Activated T-helper 9 cell treated with anti-CD3 and anti-CD28 coated beads, Interleukin-2, amount 50 U/mL, for 16 hours (primary cell): ENCODE measurements at places on chromosomes 5 and 9.

- no peak for DNase-seq
Observed at GRCh38 chr5:36985387-36985786, 108.8 kb downstream of the NIPBL start.

DNA sequence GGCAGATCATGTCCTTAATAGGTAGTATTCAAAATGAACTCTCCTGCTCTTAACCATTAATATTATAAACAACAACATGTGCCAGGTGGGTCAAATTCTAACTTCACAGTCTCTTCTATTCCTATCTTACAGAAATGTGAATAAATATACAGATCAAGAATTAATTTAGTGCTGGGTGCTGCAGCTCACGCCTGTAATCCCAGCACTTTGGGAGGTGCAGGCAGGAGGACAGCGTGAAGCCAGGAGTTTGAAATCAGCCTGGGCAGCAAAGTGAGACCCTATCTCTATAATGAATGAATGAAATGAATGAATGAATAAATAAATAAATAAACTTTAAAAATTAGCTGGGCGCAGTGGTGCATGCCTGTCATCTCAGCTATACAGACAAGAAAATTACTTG is 34.1 kb downstream of the PTCH1 start:
- DNase-seq = no peak

DNA sequence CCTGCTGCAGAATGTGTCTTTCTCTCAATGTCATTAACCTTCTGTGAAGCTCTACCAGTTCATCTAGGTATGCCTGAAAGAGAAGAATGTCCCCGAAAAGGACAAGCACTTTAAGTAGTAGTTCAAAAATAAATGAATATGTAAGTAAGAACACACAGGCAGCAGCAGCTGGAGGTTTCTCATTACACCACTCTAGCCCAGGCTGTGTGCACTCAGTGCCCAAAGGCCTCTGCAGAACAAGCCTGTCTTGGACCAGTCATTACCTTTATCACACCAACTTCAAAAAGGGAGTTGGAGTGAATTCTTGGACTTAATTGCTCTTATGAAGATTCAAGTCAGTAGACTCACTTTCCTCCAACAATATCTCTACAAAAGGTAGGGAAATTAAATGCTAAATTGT is 268.8 kb downstream of the MLLT3 start:
- DNase-seq = no peak

DNA sequence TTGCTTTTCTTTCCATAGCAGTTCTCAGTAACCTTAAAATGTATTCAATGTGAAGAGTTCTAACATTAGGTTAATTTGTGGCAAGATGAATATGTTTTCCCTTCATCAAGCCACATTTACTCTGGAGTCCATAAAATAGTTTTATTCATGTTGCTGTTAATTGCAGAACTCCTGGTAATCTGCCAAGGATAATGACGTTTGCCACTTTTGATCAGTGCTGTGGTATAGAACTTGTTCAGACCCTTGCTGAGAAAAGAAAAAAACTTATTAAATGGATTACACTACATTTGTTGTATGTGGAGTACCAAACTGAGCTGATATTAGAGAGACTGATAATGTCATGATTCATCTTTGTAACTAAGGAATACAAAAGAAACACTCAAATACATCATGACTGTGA is 212.4 kb upstream of the DMAC1 start:
- no peak for DNase-seq

GRCh38 chr5:84285641-84286637 is 98.7 kb downstream of the EDIL3 start:
- no peak for DNase-seq

DNA sequence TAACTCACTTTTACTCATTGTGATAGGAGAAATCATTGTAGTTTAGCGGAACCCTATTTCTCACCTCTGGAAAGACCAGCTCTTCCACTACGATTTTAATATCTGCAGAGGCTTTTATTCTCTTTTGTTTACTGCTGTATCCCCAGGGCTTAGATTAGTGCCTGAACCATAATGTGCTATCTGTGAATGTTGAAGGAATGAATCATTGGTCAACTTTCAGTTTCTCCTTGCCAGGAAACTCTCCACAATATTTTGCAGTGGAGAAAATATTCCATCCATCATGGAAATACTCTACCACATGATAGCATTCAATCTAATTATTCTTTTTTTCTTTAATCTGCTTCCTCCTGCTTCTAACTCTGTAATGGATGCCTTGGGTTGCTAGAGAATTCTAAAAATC is 263.5 kb upstream of the PTPRD start:
- DNase-seq = no peak

DNA sequence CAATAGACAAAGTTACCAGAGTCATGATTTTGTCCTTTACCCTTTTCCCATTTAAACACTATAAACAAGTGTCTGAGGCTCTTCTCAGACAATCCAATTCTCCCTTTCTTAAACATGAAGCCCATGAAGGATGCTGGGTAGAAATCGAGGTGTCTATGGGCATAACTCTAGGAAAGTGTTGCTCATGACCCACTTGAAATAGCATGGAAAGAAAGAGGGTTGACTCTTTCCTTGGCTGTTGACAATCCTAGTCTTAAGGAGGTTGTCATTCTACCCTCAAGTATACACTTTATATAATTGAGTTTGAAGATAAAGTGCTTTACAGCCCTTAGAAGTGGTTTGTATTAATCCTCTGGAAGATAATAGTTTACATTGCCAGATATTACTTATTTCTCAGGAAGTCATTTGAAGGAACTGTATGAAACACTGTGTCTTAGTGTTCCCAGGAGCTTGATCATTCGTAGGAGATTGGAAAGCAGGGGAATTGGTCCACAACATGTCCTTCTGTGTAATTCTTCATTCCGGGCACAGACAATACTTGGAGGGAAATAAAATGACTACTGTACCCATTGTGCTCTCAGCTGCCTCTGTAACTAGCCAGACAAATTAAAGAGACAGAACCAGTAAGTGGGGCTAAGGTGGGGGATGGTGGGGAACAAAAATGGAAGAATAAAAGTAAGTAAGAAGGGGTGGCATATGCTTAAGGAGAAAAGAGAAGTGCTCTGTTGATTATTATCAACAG is 1078.3 kb upstream of the DMAC1 start:
- no peak for DNase-seq

- no peak for DNase-seq
Observed at GRCh38 chr5:139684350-139684880, 36.3 kb downstream of the CXXC5 start.

DNA sequence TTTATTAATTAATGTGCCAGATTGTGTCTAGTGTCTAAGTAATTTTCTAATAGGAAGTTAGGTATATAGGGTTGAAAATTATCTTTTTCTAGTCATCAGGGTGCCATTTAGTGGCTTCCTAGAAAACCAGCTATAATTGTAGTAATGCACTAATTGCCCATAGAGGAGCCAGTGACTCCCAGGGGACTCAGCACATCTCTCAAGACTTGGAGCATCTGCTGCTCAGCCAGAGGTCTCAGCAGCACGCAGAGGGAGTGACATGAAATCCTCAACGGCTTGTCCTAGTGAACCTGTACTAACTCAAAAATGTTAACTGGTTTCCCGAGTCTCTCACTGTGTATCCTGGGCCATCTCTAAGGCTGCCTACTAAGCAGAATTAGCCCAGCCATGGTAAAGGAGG is 78.2 kb upstream of the MAN2A1 start:
- DNase-seq = no peak

DNA sequence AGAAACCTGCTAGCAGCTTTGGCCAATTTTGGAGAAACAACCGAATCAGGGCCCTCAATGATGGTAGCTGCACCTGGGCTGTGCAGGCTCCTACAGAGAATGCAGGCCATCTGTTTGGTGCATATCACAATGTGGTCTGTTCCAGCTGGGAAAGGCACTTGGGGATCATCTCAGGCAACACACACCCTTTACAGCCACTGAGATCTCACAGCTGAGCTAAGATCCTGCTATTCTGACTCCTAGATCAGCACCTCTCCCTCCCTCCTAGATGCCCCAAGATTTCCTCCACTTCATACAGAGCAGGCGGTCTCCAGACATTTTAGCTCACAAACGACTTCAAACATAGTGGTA is 100.7 kb downstream of the SH3TC2 start:
- DNase-seq = no peak

- DNase-seq = no peak
Observed at GRCh38 chr5:132026516-132027008, 15.1 kb upstream of the ACSL6 start.

DNA sequence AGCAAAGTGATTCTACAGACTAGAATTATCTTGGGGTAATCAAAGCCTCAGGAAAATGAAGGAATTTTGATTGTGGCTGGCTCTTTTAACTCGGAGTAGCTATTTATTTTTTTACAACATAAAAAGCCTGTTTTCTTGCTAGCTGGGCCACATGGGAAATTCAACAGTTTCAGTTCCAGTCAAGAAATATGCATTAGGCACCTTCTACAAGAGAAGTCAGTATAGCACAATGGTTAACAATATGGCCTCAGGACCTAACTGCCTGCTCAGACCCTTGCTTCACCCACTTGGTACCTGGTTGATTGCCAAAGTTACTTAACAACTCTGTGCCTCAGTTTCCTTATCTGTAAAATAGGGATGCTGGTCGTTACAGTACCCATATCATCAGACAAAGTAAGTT is 586.2 kb downstream of the ZNF608 start:
- no peak for DNase-seq

DNA sequence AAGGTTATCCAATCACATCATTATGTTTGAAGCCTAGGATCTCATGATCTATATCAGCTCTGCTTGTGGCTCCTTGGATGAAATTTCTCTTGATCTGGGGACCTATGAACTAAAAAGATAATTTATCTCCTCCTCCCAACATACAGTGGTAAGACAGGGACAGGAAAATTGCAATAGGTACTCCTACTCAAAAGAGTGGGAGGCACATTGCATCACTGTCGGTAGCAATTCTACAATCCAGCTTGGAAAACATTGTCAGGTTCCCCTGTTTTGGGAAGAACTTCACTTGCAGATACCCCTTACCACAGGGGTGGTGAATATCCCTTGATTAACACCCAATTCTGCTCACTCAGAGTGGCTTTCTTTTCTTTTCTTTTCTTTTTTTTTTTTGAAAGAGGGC is 107.7 kb downstream of the HSPA4 start:
- DNase-seq = no peak

DNA sequence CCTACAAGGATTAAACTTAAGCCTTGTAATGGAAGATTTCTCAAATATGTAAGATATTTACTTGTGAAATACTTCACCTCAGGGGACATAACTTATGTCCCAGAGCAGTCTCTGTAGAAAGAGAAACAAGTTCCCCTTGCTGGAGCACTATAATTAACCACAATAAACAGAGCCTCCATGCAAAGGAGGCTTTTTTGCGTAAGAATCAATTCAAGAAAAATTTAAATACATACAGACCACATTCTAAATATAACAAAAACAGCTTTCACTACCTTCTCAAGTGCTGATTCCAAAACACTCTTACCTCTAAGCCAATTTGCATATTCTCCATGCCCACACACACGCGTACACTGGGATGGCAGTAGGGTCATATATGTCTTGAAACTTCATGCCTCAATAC is 30.7 kb upstream of the CCNB1 start:
- DNase-seq = no peak

GRCh38 chr9:127185931-127186781 is 63.7 kb upstream of the ANGPTL2 start:
- no peak for DNase-seq

GRCh38 chr9:111037708-111038330 is 451 bp downstream of the LPAR1 start:
- DNase-seq = no peak

- no peak for DNase-seq
Observed at GRCh38 chr9:130938652-130939404, at the start of gene FIBCD1. Gene FIBCD1, minus strand, starts transcription at chr9:130939247. Its CDS starts 640 bp downstream, at chr9:130938607.

DNA sequence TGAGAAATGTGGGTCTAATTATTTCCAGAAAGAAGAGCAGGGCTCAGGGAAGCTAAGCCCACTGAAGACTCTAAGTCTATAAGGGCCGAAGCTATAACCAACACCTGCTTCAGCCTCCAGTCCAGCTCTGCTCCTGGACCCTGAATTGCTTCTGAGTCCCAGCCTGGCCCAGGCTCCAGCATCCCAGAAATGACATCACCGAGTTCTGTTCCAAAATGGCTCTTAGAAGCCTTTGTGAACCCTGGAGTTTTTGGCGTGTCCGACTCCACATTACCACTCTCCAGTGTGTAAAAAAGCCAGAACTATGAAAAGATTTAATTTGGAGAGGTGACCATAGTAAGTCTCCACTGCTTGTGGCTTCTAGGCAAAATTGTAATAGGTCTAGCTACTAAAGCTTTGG is 289.9 kb downstream of the SLIT3 start:
- DNase-seq = no peak

- no peak for DNase-seq
Observed at GRCh38 chr5:137666461-137666850, 69.4 kb downstream of the KLHL3 start.

DNA sequence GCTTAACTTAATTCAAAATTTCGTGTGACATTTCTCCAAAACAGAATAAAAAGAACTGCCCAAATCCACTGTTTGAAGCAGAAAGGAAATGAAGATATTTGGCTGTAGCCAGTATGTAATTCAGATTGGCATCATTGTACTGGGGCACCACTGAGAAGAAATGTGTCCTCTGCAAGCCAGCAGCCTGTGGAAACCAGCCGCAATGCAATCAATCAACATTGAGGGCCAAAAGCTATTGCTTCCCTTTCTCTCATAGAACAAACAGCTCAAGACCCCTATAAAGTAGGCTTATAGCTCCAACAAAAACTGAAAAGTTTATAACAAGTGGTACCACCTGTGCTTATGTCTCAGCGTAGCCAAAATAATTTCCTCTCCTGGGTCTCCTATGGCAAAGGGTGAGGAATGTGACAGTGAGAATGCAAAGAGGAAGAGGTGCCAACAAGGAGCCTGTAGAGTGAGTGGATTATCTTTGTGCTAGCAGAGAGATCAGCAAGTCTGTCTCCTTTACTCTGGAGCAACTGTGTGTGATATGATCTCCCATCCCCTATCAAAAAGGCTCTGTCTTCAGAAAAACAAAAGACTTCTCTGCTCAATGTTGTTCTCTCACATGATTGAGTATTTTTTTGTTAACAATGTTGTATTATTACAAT is 1072.3 kb upstream of the DMAC1 start:
- no peak for DNase-seq

GRCh38 chr5:81021951-81022687 is 62.0 kb downstream of the RASGRF2 start:
- no peak for DNase-seq

- DNase-seq = no peak
Observed at GRCh38 chr5:131413605-131414559, 150.0 kb downstream of the CDC42SE2 start.

GRCh38 chr5:36526537-36526936 is 79.9 kb upstream of the SLC1A3 start:
- no peak for DNase-seq

DNA sequence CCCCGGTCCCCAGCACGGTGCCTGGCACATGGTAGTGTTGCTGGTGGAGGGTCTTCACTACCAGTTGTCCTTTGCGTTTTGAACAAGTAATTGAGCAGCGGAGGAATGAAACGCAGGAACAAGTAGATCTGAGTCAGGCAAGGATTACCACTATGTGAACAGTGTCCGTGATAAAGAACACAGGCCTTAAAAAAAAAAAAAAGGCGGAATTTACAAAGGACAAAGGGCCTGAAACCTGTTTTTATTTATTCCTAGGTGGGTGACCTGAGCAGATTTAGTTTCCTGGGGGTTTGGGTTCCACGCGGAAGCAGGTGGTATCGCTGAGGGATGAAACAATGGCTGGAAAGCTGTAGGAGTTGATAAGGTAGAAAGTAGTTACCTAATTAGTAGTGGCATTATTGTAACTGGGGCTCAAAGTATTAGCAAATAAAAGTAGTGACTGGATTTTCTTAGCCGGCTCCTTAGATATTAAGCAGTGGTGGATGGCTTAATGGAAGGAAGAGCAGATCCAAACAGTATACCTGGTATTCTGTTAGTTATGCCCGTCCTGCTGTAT is 1.1 kb downstream of the RUSC2 start:
- no peak for DNase-seq
